AG04450 (cell line): ENCODE measurements at places on chromosomes 1 and 21.

DNA sequence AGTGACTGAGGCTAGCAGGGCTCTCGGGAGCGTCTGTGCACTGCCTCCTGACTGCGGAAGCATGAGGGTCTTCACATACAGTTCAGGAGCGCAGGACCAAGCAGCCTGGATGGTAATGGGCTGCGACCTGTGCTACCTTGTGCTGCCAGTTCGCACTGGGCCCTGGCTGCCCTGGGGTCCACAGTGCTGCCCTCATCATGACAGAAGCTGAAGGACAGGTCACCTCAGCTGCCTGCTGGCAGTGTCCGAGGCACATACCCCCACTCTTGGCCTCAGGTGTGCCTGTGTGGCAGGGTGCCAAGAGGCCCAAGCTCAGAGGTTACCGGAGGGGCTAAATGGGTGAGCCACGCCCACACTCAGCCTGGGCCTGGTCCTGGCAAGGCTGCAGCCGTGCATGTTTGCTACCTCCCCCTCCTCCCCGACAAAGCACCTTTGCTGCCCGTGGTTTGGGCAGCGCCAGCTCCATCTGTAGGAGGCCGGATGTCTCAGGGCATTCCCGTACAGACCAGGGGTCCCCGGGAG is 4.4 kb downstream of the JMJD4 start:
- DNase-seq: no peak

DNA sequence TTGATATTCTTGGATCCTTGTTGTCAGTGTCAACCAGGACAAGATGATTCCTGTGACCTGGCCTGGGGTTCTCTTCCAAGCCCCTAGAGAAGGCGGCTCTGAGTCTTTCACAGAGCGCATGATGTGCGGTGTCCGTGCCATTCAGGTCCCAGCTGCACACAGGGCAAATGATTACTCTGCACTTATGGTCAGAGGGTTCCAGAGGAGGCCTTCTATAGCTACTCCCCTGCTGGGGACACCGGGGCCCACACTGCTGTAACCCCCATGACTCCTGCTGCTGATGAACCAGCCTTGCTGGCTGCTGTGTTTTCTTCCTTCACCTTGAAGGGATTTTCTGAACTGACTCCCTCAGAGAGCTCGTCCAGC is 1.5 kb downstream of the PTGFRN start:
- no peak for DNase-seq

DNA sequence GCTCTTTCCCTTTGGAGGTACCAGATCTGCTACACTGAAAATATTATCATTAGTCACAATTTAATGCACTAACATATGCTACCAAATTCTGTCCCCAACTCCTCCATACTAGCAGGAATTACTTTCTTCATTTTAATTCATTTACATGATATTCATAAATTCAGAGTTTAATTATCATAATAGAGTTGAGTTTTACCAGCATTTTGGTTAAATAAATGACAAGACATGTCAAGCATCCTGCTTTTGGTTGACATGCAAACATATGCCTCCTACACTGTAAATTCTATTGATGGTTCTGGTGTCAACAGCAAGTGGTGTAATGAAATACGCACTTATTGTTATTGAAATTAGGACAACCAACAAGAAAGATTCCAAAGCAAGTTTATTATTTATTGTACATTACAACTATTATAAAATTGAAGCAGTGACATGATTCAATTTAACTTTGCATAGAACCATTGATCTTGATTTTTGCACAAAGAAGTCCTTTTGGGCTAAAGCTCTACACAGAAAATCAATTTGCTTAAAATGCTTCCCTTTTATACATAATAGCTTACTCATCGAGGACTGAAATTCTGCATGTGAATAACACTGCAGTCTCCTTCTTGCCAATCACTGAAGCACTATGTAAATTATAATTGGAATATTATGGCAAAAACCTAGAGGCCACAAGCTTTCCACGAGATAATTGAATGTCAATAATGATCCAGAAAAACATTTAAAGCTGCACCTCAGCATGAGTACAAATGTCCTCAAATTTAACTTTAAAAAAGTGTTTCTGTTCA is 728.6 kb upstream of the ADGRL2 start:
- no peak for DNase-seq

- DNase-seq: no peak
These were observed 216.8 kb upstream of the CXADR start for GRCh38 chr21:17295997-17296396.

DNA sequence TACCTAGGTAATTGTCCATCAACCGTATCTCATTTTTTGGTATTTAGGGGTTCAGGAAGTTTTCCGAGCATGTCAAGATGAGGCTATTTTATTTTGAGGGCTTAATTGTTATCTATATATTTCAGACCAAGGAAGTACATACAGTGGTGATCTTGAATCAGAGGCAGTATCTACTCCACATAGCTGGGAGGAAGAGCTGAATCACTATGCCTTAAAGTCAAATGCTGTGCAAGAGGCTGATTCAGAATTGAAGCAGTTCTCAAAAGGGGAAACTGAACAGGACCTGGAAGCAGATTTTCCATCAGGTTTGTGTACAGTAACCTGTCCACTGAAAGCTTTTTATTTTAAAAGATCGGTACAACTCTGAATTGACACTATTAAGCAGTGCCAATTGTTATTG is 130.2 kb downstream of the ZMYM4 start:
- no peak for DNase-seq

DNA sequence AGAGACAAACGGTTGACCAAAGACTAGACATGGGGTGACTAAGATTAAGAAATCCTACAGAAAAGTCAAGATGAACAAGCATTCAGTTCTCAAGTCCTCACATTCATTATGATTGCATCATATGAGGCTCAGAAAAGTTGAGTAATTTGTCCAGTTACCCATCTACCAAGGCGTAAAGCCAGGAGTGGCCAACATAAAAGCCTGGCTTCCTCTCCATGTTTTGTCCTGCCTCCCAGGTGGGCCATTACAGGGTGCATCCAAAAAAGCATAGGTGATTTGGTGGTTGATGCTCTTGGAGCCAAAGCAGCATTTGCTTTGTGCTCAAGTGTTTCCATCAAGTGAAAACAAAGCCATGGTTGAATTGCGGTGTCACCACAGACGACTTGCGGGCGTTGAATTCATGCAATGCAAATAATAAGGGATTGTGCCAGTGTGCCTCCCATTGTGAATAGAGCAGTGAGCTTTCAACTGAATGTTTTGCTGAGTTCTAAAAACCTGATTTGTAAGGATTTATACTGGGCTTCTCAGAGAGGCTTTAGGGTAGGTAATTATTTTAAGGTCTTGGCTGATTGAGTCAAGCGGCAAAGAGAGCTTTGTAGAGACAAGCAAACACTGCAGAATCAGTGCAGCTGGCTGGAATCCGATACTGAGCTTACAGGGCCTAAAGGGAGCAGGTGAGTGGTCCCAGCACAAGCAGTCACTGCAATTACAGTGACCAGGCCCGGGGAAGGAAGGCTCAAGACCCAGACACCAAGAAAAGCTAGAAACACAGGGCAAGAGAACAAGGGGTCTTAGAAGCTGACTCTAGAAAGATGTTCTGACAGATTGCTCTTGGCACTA is 54.1 kb downstream of the KCNJ15 start:
- no peak for DNase-seq

DNA sequence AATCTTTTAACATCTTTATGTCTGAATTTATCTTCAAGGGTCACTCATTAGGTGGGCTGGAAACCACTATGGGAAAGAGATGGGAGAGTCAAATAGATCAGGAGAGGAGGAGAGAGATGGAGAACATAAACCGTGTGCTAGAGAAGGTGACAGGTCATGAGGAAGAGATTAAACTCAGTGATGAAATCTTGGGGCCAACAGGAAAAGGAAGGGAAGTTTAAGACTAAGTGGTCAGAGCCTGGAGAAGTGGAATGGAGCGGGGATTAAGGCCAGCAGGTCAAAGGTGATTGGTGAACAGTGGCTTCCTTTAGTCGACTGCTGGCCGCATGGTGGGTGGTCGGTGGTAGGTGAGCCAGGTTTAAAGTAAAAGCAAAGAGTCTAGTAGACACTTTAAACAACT is 169.3 kb upstream of the IVNS1ABP start:
- DNase-seq: no peak
